Fibroblast of skin of left biceps (primary cell): ENCODE measurements at places on chromosomes 6 and 20.

DNA sequence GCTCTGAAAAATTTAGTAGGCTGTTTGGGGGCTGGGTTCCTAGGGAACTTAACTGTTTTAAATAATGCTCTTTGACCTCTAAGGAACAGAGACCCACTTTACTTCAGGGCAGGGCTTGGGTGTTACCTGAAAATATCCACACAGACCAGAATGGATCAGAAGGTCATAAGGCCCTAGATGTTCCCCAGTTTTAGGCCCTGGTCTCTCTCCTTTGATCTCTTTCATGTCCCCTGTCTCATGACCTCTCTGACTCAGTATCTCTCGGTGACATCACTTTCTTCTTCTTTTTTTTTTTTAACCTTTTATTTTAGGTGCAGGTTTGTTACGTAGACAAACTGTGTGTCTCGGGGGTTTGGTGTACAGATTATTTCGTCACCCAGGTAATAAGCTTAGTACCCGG, 272.1 kb upstream of the SGK1 start:
- no peak for DNase-seq

GRCh38 chr6:26556263-26557070, 18.3 kb downstream of the HMGN4 start:
- DNase-seq = peak; percentile 89

GRCh38 chr6:111096246-111096645, 8.9 kb downstream of the SLC16A10 start:
- DNase-seq = no peak

DNA sequence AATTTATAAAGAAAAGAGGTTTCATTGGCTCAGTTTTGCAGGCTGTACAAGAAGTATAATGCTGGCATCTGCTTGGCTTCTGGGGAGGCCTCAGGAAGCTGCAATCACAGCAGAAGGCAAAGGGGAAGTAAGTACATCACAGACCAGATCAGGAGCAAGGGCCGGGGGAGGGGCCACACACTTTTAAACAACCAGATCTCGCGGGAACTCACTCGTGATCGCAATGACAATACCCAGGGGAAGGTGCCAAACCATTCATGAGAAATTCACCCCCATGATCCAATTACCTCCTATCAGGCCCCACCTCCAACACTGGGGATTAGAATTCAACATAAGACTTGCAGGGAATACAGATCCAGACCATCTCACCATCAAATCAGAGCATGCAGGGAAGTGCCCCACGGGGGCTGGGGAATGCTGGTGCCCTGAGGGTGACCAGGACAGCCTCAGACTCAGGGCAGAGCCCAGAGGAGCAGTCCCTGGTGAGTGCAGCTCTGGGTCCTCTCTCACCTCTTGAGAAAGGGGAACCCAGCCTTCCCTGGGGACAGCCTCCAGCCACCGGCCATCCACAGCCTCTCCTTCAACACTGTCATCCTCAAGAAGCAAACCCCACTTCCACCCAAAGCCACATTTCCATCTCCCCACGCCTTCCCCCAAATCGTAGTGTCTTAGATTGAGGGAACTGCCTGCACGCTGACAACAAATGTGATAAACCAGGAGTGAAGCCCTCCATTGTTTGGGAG, 80.7 kb downstream of the ANKRD60 start:
- no peak for DNase-seq

GRCh38 chr20:16004108-16004854, 569.0 kb downstream of the KIF16B start:
- no peak for DNase-seq

DNA sequence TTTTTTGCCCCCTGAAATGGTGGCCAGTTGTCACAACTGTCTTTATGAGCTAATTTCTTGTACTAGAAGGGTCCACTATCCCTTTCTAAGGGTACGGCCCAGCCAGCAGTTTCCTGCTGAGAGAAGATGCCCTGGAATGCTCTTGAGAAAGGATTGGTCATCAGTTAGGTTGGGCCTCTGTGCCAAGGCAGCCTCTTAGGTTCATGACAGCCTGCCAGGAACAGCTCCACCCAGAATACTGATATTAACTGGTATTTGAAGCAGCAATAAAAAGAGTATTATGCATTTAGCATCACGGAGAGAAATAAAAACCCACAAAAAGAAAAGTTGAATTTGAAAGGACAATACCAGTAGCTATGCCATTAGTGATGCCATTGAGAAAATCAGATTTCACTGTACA, 9.0 kb upstream of the HINT3 start:
- DNase-seq = no peak

- no peak for DNase-seq
These were observed 110.7 kb downstream of the DACT2 start for GRCh38 chr6:168208854-168209253.

DNA sequence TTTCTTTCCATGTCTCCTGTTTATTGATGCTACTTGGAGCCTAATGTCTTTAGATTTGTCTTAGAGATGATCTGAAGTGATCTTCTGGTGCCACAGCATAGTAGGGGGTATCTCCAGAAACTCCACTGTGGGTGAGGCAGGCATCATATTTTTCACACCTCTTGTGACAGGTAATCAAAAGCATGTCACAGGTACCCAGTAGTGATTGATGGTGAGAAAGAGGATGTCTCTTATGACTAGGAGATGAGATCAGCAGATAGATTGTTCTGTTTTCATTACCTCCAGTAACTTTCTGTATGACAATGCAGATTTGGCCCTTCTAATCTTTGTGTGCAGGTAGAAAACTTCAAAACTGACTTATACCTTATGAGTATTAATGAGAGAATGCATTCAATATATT, 13.5 kb downstream of the NCOA7 start:
- no peak for DNase-seq

GRCh38 chr6:170034294-170034693, 256.6 kb downstream of the DLL1 start:
- DNase-seq = no peak

DNA sequence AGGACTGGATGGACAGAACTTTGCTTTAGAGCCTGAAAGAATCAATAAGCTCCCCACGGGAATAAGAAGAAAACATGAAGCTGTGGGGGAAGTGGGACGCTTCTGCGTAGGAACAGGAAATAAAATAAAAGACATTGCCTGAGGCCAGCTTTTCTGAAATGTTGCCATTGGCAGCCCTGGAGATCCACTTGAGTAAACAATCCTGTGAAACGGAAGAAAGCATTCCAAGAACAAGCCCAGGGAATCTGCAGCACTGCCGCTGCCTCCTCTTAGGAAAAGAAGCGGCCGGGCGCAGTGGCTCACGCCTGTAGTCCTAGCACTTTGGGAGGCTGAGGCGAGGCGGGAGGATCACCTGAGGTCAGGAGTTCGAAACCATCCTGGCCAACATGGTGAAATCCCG, 182.3 kb upstream of the RALGAPA2 start:
- no peak for DNase-seq

DNA sequence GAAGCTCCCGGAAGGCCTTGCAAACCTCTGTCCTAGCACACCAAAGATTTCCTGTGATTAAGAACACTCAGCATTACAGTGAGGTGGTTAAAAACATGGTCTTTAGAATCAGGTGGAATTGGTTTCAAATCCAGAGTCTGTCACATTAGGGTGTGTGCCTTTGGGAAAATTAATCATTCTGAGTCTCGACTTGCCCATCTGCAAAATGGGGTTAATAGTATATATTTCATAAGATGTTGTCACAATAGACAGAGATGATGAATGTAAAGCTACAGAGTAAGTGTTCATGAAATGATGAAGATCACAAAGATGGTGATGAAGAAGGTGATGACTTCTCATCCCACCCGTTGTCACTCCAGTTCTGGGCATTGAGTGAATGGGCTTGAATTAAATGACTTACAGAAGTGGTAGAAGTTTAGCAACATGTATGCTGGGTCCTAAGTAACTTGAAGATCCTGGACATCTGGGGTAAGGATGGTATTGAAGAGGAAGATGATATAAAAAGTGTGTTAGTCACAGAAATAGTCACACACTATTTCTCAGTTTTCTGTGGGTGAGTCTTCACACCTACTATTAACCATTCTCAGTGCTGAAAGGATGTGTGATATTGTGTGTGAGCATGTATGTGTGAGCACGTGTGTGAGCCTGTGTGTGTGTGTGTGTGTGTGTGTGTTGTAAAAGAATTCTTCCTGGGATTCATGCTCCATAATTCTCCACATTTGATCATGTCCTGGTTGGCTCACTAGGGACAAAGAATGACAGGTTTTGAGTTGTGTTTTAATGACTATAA, 28.0 kb upstream of the NEDD9 start:
- DNase-seq = no peak

DNA sequence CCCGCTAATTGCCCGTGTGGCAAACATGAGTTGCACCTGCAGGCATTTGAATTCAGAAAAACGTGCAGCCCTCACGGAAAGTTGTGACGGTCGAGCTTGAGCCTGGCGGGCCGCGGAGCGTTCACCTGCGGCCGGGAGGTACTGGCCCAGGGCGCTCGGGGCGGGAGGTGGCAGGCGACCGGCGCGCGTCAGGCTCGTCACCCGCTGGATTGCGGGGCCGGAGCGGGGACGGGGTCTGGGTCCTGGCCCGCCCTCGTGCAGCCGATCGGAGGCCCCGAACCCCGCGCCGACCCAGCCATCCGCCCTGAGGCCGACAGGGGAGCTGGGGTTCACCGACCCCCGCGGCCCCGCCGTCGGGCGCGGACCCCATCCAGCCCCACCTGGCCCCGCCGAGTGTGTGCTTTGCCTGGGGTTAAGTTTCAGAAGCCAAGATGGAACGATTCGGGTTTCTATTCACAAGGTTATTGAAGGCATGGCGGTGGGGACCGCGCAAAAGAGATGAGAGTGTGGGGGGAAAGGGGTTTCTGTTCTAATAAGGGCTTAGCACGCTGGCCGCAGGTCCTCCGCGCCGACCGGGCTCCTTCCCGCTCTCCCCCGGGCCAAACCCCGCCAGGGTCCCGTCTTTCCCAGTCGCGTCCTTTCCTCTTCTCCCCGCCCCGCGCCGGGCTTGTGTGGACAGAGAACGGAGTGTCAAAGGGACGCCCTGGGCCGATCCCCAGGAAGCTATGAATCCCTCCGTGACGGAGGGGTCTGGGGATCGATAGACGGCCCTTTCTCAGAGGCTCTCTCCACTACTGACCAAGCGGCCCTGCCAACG, 1.6 kb upstream of the HEY2 start:
- DNase-seq = no peak

- no peak for DNase-seq
These were observed 1.4 kb upstream of the EEF1A2 start for GRCh38 chr20:63500151-63500901.

GRCh38 chr6:16837217-16837972, 76.1 kb upstream of the ATXN1 start:
- no peak for DNase-seq

DNA sequence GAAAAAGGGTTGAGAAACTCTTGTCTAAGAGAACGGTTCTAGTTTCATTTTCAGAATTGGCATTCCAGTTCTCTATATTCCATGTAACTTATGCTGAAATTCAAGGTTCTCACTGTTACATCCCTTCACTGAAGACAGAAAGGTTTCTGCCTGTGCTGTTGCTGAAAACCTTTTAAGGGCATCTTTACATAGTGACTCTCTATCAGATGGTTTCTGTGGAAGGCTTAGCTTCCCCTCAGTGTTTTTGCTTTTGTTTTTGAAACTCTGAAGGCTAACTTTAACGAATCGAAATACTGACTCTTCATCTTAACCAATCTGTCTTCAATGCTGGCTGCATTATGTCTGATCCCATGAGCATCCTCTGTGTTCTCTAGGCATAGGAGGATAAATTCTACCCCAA, 1286.2 kb upstream of the EYS start:
- no peak for DNase-seq

- DNase-seq = no peak
These were observed 28.1 kb downstream of the LMBRD1 start for GRCh38 chr6:69768664-69769063.

- DNase-seq = no peak
These were observed 71.5 kb downstream of the BTBD3 start for GRCh38 chr20:11989018-11989771.

GRCh38 chr6:129744201-129744879, 34.4 kb upstream of the ARHGAP18 start:
- peak; percentile 54 for DNase-seq

- peak; percentile 54 for DNase-seq
These were observed 35.0 kb downstream of the DTNBP1 start for GRCh38 chr6:15627821-15628220.

GRCh38 chr6:49576618-49577017, 26.1 kb downstream of the C6orf141 start:
- DNase-seq = no peak

DNA sequence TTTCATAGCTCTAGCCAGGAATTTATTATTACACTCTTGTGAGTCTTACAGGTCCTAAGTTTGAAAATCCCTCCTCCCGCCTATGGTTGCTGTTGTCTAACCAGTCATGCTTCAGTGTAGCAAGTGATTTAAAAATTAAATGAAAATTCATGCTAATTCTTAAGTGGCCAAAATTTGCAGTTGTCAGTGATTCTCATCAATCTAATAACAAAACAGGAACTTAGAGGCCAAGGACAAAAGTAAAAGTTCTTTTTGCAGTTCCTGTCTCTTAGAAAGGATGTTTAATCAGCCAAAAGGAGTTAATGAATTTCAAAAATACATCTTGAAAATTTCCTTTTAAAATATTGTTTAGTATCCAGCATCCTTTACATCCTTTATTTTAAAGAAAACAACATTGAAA, 36.3 kb downstream of the VTA1 start:
- DNase-seq = no peak

- DNase-seq = no peak
These were observed 530.4 kb downstream of the QKI start for GRCh38 chr6:163944897-163945296.

DNA sequence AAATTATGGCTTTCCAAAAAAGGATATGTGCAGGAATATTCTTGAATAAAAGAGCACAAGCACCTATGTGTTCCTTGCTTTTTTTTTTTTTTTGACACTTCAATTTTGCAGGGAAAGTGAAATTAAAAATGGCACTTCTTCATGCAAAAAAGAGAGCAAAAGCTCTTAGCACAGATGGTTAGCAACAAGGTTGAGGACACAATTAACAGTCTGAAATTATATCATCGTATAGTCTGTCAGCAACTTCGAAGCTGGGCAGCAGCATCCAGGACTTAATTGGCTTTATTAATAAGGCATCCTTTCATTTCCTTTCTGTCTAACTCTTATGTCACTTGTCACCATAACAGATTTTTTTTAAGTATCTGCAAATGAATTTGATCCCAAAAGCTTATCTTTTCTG, 122.6 kb downstream of the FUT9 start:
- no peak for DNase-seq

DNA sequence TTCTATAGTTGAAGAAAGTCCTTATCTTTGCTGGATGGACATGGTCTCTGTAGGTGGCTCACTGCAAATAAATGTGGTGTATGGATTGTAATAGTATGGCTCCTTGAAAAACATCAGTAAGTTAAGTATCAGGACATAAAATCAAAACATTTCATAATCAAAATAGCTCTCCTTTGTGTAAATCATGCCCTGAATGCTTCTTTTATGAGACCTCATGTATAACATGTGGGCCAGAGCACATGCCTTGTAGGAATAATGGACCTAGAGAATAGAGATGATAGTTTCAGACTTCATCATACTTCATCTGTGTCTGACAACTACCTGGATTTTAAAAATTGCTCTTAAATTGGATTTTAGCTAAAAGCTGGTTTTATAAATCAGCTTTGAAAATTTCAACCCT, 159.9 kb downstream of the ASCC3 start:
- DNase-seq = no peak

- DNase-seq = peak; percentile 73
These were observed 49.1 kb upstream of the TPD52L1 start for GRCh38 chr6:125104425-125104824.

GRCh38 chr20:11852811-11853210, 64.9 kb upstream of the BTBD3 start:
- DNase-seq = no peak
